ENCODE measurements at places on chromosomes 6 and 20.

GRCh38 chr6:72977114-72977513 is 248.2 kb downstream of the KHDC1L start:
- DNase-seq: no peak

GRCh38 chr6:44257753-44258324 is 511 bp upstream of the SLC35B2 start:
- no peak for DNase-seq

- DNase-seq: no peak
These were observed 57.8 kb upstream of the TAB2 start for GRCh38 chr6:149259753-149260152.

GRCh38 chr20:53187392-53188068 is 215.4 kb downstream of the TSHZ2 start:
- DNase-seq: no peak

GRCh38 chr6:105691081-105691480 is 288.2 kb upstream of the PREP start:
- no peak for DNase-seq

DNA sequence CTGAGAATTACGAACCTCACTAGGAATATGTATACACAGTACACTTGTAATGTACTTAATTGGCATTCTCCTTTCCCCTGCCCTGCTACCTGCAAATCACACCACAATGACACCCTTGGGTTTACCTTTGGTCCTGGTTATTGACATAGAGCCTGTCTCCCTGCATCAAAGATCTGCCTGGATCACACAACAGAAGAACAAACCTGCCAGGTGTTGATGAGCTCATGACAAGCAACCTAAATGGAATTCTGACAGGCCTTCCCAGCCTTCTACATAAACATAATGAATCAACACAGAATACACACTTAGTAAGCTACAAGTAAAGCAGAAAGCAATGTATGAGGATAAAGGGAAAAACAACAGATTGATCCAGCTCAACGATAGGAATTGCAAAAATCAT is 95.6 kb downstream of the HDGFL1 start:
- DNase-seq: no peak

GRCh38 chr6:21033575-21034026 is 499.3 kb downstream of the CDKAL1 start:
- DNase-seq: no peak

GRCh38 chr20:51460569-51461265 is 81.8 kb downstream of the NFATC2 start:
- no peak for DNase-seq

DNA sequence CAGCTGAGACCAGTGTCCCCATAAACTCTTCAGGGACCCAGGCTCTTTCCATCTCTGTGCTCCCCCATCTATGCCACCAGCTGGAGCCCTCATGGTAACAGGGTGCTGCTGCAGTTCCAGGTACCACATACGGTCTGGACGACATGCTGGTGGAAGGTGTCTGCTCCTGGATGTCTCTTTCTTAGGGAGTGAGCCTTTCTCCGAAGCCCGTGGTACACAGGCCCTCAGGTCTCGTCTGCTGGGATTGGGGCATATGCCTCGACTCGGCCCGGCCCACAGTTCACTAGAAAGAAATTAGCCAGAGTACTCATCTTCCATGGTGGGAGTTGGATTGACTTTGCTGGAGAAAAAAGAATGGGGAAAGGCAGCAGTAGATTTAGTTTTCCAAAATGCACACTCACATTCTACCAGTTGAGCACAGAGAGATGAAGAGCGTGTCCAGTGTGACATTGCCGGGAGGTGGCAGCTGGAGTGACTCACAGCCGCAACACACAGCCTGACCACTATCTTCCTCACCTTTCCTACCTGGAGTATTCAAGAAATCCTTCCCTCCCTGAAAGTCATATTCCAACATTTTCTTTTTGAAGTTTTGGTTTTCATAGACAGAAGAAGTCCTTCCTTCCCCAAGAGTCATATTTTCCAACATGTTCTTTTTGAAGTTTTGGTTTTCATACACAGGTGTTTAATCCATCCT is 18.6 kb upstream of the SPO11 start:
- DNase-seq: no peak

DNA sequence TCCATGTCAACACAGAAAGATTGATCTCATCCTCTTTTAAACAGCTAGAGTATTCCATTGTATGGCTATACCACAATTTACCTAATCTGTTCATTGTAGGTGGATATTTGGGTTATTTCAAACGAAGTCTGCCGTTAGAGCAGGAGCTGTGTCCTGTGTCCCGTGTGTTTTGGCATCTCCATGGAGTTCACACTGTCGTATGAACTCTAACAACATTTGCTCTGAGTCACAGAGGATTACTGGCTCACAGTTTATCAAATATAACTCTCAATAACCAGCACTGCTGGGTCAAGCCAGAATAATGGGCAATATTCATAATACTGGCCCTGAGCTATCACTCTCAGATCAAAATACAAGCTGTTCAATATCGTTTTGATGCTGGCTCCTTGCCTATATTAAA is 16.4 kb downstream of the TRAM2 start:
- no peak for DNase-seq
